Smooth muscle cell of the brain vasculature (primary cell): ENCODE measurements at places on chromosomes 2 and 18.
A peak's percentile ranks its signal among the peaks of the same experiment; 100 is the strongest.

- DNase-seq = no peak
These were observed 1184.0 kb upstream of the GYPC start for GRCh38 chr2:125471963-125472362.

GRCh38 chr2:2646433-2647051 lies 315.5 kb upstream of the MYT1L start:
- DNase-seq = no peak

DNA sequence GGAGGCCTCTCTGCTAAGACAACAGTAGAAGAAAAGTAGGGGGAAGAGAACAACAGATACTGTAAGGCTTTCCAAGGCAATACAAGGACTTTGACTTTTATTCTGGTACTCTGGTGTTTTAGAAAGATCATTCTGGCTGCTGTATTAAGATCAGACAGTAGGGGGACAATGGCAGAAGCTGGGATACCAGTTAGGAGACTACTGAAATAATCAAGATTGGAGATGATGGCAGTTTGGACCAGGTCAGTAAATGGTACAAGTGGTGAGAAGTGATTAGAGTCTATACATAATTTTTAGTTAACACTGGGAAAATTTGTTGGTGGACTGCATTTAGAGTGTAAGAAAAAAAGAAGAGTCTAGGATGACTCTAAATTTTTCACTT lies 139.7 kb downstream of the ROCK1 start:
- peak; percentile 13 for DNase-seq

DNA sequence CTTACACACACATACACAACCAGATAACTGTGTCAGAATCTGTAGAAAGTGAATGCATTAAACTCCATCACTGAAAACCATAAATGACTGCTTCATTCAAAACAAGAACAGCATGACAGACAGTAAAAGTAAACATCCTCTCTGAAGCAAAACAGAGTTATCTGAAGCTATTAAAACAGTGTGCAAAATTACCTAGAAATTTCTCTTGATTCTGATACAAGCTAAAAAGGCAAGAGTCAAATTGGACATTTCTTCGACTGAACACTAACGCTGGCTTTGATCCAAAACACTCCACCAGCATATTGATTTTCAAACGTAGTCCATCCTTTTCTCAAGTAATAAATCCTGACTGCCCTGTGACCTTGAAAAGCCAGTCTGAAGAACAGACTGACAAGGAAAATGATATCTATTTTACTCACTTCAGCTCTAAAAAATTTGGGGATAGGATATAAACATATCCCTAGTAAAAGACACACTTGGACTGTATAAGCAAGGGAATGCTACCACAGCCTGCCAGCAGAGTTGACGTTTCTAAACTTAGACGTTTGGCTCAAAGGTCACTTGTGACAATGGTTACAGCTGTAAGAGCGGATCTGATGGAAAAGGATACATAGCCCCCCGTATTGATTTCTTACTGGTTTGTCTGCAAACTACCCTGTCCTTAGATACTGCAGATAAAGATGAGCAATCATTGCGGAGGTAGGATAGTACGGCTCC lies 128.9 kb upstream of the ITGB6 start:
- DNase-seq = no peak

DNA sequence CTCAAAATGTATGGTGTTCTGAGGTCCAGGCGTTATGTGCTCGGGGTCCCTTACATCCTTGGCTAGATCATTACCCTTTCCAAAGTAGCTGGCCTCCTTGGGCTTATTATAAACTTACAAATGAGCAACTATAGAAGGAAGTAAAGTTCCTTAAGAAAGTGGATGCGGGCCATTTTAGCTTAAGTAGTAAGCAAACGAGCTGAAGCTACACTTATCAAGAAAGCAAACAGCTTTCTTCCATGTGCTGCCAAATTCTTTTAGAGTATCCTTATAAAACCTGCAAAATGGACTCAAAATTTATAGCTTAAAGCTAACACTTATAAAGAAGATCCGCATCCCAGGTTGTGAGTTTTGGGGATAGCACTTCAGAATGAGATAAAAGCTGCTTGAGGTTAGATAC lies 75.3 kb downstream of the ACTR3 start:
- DNase-seq = no peak

DNA sequence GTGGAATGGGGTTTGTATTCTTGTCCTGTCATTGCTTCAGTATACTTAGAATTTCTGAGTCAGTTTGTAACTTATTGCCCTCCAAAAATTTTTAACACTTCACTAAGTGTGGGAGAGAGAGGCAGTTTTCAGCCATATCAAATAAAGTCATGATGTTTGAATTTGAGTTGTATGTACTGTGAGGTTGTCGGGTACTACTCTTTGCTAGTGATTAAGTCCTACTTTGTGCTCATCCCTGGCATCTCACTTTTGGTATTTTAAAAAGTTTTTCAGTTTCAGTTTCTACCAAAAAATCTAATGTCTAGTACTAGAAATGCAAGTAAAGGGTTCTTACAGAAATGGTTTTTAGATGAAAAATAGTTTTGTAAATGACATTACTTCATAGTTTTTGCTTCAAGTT lies 40.7 kb downstream of the EIF5B start:
- DNase-seq = no peak

DNA sequence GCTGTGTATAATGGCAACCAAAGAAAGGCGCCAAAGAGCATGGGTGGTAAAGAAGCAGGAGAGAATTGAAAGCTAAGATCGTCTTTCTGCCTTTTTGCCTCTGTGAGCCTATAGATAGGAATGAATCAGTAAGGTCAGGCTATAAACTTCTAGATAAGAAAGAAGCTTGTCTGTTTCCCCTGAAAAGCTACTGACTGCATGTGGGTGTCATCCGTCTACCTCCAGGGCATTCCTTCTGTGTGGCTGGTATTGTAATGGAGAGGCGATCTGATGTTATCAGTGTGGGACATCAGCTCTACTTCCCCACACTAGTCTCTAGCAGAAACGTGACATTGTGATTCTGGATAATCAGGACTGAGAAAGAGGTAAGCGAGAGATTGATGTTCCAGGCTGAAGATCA lies 63.4 kb upstream of the PLA2R1 start:
- no peak for DNase-seq

DNA sequence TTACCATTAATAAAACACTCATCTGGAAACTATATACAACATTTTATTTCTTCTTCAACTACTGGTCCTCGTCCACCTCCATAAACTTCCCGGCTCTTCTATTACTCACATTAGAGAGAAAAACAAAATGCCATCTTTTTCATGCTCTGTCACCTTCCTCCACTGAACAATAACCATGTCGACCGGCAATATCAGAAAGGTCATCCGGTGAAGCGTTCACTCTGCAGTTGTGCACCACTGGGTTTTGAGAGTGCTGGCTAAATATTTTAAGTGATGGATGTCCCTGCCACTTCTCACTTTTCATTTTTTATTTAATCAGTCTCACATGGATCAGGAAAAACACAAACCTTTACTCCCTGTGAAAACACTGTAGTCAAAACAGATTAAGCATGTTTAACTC lies 48.2 kb downstream of the SPP2 start:
- no peak for DNase-seq

GRCh38 chr2:217947383-217948350 lies 55.1 kb downstream of the TNS1 start:
- DNase-seq = no peak

- no peak for DNase-seq
These were observed 17.5 kb upstream of the ADAM17 start for GRCh38 chr2:9573013-9573720.

- peak; percentile 79 for DNase-seq
These were observed 57.4 kb downstream of the TRPM8 start for GRCh38 chr2:233974530-233975071.

DNA sequence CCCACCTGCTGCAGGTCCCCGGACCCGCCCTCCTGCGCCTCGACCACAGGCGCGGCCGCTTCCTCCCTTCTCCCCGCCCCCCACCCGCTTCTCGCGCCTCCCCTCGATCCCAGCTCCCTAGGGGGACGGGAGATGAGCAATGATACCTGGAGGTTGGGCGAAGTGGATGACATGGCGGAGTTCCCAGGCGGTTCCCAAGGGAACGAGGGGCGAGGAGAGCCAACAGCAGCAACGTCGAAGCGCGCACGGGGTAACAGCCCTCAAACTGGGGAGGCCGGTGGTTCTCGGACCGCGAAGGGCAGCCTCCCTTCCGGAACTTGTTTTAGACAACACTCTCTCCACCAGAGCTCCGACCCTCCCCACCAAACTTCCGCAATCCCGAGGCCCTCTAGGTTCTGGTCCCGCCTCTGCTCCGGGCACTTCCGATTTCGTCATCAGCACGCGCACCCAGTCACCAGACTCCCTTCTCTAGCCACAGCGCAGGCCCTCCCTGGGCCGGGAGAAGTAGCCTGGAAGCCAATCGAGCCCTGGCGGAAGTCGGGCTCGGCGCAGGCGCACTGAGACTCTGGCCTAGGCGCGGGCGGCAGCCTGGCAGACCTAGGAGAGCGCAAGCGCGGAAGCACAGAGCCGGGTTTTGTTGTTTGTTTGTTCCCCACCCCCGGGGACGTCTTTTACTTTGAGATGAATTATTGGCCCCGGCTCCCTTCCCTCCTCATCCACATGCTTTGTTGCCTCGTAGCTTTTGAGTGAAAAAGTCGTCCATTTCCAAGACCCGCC lies at the start of gene VPS4B:
Gene VPS4B (minus strand): TSS at position 390 of the 777 bp plus-strand sequence. CDS start 217 bp downstream, at position 173.
- DNase-seq = peak; percentile 98

- peak; percentile 66 for DNase-seq
These were observed 76.3 kb downstream of the COLEC12 start for GRCh38 chr18:424071-424661.

DNA sequence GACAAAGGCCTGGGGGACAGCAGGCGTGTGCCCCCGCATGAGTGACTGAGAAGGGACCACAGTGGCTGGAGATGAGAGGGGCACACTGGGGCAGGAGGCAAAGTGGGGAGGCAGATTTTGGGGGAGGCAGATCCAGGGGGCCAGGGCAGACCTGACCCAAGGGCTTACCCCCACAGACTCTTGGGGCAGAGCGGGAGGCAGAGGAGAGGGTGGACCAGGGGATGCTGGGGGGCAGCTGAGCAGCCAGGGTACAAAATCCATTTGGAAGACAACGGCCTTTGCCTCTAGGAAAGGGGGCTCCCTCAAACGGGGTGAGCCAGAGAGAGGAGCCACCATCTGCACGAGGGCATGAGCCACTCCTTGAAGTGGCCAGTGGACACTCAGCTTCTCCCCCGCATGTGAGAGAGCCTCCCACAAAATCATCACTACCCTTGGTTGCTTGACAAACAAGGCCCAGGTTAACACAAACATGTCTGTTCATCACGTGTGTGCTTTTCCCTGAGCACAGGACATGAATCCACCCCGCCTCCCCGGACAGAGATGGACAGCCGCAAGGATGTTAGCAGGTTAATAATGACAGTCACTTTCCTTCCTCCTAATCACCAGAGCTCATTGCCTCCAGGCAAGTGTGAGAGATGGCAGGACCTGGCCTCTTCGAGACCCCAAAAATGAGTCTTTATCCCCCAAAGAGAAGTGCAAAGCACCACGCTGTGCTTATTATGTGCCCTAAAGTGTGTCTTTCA lies 72.0 kb upstream of the RAB6C start:
- DNase-seq = no peak

GRCh38 chr2:219416938-219417337 lies 1.2 kb upstream of the DES start:
- no peak for DNase-seq

DNA sequence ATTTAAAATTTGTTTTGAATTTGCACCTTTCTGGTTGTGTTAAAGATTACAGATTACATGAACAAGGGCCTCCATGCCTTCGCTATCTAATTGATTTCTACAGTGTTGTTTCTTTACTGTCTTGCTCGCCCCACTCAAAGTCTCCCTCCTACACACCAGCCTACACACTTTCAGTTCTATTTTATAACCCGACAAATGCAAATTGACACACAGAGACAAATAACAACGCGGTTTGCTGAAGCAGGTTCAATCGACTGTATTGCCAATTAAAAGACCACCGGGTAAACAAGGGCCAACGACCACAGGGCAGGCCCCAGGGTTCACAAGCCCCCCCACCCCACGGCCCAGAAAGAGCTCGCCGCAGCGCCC lies 869 bp downstream of the STARD7 start:
- DNase-seq = no peak

GRCh38 chr2:30192314-30192713 lies 39.0 kb upstream of the LBH start:
- DNase-seq = no peak

DNA sequence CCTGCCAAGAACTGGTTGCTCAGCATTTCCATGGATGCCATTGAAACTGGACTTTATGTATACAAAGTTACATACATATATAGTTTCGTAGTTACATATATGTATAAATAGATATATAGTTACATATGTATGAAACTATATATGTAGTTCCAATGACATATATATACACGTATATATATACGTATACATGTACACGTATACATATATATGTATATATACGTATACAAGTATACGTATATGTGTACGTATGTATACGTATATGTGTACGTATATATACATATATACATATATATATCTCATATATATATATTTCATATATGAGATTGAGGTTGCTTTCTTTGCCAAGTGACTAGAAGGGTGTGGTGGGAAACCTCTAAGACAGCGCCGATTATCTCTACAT lies 10.6 kb upstream of the TMEM131 start:
- DNase-seq = no peak

DNA sequence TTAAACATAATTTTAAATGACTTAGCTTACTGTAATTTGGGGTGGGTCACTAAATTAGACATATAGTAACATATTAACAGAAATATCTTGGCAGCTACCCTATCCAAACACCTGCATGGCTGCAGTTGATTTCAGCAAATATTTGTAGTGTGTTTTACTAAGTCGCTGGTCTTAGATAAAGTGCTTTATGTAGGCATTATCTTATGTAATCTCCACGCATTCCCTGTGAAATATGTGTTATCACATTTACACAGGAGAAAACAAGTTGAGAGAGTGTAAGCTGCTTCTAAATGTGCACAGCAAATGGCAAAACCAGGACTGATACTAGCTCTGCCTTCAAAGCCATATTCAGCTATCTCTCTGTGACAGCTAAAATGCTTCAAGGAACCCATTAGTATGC lies 72.0 kb downstream of the NYAP2 start:
- DNase-seq = no peak

DNA sequence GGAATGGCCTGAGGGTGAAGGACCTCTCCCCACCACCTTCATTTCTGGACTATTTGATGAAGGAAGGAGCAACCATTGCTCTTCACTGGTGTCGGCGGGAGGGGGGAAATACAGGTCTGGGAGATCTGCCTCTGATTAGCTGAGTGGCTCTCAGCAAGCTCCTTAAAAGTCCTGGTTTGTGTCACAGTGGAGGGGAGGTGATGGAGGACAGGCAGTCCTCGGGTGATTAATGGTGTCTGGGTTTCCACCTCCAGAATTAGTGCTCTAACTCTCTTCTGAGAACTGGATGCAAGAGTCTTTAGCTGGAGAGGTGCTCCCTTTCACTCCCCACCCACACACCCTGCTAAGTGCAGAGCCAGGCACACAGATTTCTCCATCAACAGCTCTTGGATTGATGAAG lies 83.2 kb downstream of the TTC32 start:
- no peak for DNase-seq

GRCh38 chr2:134600208-134600607 lies 118.6 kb downstream of the TMEM163 start:
- no peak for DNase-seq

DNA sequence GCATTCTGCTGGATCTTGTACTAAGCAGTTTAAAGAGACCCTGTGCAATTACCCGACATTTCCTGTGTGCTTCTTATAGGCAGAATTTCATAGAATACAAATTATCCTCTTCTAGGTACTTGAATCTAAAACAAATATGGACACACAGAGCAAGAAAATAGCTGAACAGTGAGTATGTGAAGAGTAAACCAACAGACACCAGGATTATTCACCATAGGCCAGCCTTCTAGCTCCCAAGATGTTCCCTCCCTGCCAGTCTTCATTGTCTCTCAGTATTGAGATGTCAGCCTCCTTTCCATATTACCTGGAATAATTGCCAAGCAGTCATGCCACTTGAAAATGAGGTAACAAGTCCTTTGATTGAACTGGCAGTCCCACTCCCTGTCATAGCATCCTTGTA lies 187.1 kb downstream of the PTPRM start:
- DNase-seq = no peak
